ENCODE measurements at places on chromosomes 11 and 22. TPM values are rescaled to one million over a fixed set of nuclear protein-coding genes. Genes with fewer than 3 reads are reported as not detected.

DNA sequence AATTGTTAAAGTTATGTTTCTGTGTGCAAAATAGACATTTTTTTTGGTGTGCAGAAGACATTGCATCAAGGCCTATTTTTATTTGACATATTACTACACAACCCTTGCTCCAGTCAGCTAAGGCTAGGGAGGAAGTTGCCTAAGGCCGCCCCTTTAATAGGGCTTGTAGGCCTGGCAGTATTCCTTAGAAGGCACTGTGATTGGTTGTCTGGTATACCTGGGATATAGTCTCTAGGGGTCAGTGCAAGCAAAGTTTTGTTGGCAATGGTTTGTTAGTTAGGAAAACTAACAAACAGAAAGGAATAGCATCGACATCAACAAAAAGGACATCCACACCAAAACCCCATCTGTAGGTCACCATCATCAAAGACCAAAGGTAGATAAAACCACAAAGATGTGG lies 16.9 kb downstream of the CCDC15 start:
- DNase-seq, result no peak

GRCh38 chr11:44860346-44860745 lies 90.3 kb downstream of the TP53I11 start:
- DNase-seq, result no peak

GRCh38 chr11:67584205-67584880 lies 731 bp downstream of the GSTP1 start:
- DNase-seq, result peak; percentile 85

DNA sequence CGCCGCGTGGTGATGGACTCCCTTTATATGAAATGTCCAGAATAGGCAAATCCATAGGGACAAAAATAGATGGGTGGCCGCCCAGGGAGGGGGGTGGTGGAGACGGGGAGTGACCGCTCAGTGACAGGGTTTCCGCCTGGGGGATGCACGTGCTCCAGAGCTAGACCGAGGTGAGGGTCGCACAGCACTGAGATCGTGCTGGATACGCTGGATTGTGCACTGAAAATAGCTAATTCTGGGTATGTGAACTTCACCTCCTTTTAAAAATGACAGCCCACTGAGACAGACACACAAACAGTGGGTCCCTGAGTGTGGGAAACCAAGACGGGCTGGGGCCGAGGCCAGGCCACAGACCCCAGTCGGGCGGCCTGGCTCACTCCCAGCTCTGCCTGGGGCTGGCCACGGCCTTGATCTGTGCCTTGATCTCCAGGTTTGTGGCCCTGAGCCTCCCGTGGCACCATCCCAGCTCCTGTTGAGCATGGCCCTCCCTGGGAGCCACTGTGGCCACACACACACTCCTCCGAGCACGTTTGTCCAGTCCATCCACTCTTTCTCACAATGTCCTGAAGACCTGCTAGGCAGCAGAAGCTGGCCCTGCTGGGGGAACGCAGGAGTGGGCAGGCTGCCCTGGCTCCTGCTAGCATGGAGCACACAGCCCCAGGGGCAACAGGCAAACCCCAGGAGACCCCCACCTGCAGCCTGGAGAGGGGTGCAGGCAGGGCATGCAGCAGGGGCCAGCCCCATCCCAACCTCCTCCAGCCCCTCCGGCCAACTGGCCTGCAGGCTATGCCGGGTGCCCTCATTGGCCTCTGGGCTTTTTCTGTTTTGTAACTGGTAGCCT lies 41.0 kb upstream of the TH start:
- DNase-seq, result no peak

- DNase-seq, result no peak
These were observed 64.7 kb downstream of the NRXN2 start for GRCh38 chr11:64658265-64658664.

- peak; percentile 31 for DNase-seq
These were observed 526 bp downstream of the TPST2 start for GRCh38 chr22:26589367-26589844.

DNA sequence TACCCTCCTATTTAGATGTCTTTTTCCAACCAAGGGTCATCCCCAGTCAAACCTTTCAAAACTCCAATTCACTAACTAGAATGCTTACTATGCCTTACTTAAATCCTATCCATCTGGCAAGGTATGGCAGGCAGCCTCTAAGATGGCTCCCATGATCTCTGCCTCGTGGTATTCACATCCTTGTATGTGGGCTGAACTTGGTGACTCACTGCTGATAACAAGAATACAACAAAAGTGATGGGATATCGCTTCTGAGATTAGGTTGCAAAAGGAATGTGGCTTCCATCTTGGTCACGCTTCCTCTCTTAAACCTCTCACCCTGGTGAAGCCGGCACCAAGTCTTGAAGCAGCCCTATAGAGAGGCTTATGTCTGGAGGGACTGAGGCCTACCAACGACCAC lies 29.6 kb upstream of the UPB1 start:
- DNase-seq, result no peak

GRCh38 chr11:120028181-120028896 lies 109.6 kb downstream of the TRIM29 start:
- DNase-seq, result no peak

Gene SERPING1
- 65.5 TPM for total RNA-seq

DNA sequence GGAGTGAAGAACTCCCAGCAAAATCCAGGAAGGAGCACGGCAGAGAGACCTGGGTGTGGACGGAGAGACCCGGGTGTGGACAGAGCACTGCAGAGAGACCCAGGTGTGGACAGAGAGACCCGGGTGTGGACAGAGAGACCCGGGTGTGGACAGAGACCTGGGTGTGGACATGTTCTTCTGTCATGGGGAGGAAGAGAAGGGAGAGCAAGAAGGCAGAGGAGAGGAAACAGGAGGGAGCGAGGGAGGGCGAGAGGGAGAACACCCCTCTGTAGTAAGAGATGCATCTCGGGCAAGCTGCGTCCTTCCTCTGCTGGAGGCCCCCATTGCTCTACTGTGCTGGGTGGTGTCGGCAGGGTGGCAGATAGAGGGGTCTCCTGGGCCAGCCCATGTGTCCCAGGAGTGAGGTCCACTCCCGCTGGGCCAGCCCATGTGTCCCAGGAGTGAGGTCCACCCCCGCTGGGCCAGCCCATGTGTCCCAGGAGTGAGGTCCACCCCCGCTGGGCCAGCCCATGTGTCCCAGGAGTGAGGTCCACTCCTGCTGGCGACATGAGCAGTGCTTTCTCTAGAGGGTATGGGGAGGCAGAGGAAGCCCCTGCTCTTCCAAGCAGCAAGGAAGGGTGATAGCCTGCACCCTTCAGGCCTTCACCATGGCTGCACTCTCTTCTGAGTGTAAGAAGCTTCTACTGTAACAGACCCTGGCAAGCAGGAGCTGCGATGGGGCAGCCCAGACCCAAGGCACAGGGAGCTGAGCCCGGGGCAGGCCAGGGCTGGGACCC lies 934.2 kb downstream of the BRD1 start:
- DNase-seq, result no peak

Gene PHOX2A
- total RNA-seq, result not detected

Gene HBE1
- total RNA-seq, result not detected

GRCh38 chr11:70182266-70182665 lies 20.8 kb upstream of the FADD start:
- no peak for DNase-seq

GRCh38 chr22:40204321-40205116 lies 26.8 kb downstream of the TNRC6B start:
- no peak for DNase-seq

Gene NAALADL1
- 3.4 TPM for total RNA-seq

GRCh38 chr11:33652930-33653329 lies 47.7 kb downstream of the C11orf91 start:
- DNase-seq, result no peak

Gene ARCN1
- total RNA-seq, result 127 TPM

Gene SCN4B
- 9.9 TPM for total RNA-seq

Gene C11orf86
- not detected for total RNA-seq

DNA sequence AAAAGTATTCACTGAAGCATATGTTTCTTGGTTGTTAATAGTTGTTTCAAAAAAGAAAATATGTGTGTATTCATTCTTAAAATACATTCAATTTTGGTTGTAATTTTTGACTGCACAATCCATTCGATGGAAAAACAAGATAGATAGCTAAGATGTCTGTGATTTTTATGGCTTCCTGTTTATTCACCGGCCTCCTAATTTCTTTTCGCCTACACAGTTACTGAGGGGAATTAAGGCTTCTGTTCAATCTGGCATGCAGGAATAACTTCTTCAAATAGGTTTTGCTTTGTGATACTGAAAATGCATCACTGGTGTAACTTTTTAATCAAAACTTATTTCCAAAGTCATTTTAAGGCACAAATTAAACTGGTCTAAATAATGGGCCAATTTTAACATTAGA lies 290.8 kb upstream of the ARHGAP42 start:
- DNase-seq, result no peak

GRCh38 chr11:78656984-78657383 lies 82.3 kb upstream of the NARS2 start:
- no peak for DNase-seq

DNA sequence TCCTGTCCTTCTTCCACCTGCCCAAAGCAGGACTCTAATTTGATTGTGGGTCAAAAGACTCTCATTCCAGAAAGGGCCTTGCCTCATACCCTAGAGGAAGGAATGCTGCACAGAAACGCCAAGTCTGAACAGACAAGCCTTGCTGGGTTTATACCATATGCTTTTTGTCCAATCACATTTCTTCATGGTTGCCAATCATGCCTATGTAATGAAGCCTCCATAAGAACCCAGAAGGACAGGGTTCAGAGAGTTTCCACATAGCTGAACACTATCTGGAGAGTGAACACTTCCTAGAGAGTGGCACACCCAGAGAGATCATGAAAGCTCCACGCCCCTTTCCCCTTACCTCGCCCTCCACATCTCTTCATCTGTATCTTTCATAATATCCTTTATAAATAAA lies 4.8 kb upstream of the SAA2 start:
- DNase-seq, result no peak

GRCh38 chr11:70298243-70298915 lies 27.9 kb downstream of the PPFIA1 start:
- no peak for DNase-seq

GRCh38 chr11:115696563-115696962 lies 192.3 kb upstream of the CADM1 start:
- no peak for DNase-seq

GRCh38 chr11:36790526-36790925 lies 192.5 kb upstream of the RAG2 start:
- no peak for DNase-seq

Gene KCNJ11
- 17.1 TPM for total RNA-seq

GRCh38 chr11:77039491-77040400 lies 5.5 kb downstream of the B3GNT6 start:
- DNase-seq, result no peak

- no peak for DNase-seq
These were observed 245.5 kb downstream of the SOX6 start for GRCh38 chr11:16110886-16111285.

- DNase-seq, result no peak
These were observed 336.5 kb downstream of the MIAT start for GRCh38 chr22:26993886-26994285.

All from heart left ventricle (tissue), 16 donors.